Stimulated activated CD4-positive, alpha-beta T cell treated with anti-CD3 and anti-CD28 coated beads, Interleukin-12 subunit alpha, Interleukin-12 subunit beta, amount 100 ng/mL, for 24 hours (primary cell): ENCODE measurements at places on chromosomes 16 and 17.

DNA sequence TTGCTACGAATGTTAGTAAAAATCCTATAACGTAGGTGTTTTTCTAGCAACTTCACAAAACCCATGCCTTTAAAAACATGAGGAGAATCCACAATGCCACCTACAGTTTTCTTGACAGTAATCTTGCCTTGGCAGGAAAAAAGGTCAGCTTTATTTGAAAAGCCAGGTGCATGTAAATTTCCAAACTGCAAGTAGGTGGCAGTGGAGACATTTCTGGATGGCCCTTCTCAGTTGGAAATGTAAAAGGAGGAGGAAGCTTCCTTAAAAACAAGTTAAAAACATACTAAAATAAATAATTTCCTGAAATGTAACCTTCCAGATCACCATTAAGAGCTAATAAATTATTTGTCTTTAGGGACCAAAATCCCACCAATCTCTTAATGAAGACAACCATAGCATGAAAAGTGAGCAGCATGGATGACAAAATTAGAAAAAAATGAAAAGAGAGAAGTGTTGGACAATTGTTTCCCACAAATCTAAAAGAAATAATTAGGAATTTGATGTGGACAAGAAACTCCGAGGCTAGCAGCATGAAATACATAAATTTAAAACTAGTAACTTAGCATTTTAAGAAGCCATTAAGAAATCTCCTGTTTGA is 152.2 kb downstream of the SNX11 start:
- no peak for DNase-seq

DNA sequence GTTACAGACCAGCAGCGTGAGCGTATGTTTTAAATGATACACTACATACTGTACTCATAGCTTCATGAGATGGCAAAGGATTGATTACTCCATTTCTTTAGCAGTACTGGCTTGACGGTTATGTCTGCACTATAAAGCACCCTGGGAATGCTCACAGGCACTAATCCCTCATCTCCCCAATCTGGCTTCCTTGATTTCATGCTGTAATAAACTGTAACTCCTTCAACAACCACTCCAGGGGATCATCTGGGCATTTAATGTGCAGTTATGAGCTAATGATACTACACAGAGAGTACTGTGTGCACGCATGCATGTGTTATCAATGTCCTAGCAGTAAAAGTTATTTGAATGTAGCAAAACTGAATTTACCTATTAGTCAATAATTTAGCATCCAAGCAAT is 20.2 kb downstream of the MEIOB start:
- no peak for DNase-seq

GRCh38 chr16:89319886-89320781 is 102.6 kb downstream of the ZNF778 start:
- no peak for DNase-seq

DNA sequence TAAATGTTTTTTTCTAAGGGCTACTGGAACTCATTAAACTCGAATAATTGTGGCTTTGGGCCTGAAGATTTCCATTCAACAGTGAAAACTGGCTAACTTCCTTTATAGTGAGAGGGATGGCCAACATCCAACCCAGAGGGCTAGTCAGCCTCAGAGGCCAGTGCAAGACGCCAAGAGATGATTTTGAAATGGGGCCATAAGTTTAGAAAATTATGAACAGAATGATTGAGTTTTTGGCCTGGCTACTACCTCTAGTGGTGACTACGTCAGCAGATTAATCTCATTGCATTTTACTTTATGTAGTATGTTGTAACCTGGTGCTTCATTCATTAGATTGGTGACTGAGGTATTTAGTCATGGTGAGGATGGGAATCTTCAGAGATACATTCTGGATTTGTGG is 28.4 kb downstream of the HAPSTR1 start:
- DNase-seq, result no peak

- DNase-seq, result no peak
Observed at GRCh38 chr16:2904922-2905240, 6.8 kb upstream of the FLYWCH1 start.

DNA sequence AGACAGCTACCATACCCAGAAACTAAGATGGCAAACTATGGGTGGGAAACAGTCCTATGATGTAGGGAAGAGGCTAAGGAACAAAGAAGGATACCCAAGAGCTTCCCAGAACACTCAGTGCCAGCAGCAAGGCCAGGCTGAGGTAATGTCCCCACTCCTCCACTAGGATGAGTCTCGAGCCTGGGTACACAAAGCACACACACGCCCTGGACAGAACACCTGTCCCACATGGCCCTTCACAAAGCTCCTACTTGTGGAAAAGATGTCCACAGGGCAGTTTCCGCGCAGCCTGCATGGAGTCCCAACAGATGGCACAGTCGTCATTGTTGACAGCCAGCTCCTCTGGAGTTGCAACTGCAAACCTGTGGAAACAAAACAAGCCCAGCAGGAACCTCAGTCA is 23.9 kb downstream of the AMFR start:
- DNase-seq, result no peak

DNA sequence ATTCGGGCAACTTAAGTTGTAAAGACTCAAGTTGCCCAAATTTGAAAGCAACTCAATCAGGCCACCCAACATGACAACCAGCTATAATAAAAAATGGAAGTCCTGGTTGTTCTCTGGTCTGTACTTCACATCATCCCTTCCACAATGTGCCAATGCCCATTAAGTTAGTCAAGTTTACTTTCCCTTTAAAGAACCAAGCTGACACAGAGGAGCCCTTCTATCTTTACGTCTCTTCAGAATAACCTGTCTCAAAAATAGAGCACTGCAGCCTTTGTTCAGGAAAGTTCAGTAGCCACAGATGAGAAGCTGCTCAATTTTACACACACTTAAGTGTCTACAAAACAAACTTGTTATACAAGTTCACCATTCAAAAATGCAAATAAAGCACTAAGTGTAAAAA is 75.1 kb upstream of the C17orf78 start:
- no peak for DNase-seq

- DNase-seq, result no peak
Observed at GRCh38 chr17:14198013-14198412, 38.6 kb downstream of the CDRT15 start.

GRCh38 chr16:78176435-78176834 is 77.0 kb downstream of the WWOX start:
- no peak for DNase-seq

GRCh38 chr16:86384263-86384649 is 126.1 kb upstream of the FOXF1 start:
- DNase-seq, result no peak

DNA sequence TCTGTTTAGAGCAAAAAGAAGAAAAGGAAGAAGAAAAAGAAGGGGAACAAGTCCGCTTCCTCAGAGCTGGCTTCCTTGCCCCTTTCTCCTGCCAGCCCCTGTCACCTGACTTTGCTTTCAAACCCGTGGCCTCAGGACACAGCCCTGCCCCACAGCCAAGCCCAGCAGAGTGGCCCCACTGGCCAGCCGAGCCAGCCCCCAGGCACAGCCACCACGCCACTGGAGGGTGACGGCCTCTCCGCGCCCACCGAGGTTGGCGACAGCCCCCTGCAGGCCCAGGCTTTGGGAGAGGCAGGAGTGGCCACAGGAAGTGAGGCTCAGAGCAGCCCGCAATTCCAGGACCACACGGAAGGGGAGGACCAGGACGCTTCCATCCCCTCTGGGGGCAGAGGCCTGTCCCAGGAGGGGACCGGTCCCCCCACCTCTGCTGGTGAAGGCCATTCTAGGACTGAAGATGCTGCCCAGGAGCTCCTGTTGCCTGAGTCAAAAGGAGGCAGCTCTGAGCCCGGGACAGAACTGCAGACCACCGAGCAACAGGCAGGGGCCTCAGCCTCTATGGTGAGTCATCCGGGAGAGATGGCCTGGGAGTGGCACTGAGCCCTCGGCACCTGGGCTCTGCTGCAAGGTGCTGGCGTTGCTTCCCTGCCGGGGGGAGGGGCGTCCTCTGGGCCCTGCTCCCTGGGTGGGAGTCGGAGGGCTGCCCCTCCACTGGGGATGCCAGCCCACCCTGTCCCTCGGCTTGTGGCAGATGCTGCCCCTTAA is 27.3 kb downstream of the RNF213 start:
- no peak for DNase-seq
